ENCODE measurements at places on chromosomes 2 and 18. TPM values are rescaled to one million over a fixed set of nuclear protein-coding genes. Genes with fewer than 3 reads are reported as not detected.

Gene TEKT4
- not detected for total RNA-seq

Gene ITGAV
- total RNA-seq: 59.7 TPM

Gene OBSL1
- 140 TPM for total RNA-seq

Gene DTNA
- 16.1 TPM for total RNA-seq

Gene LIMS4
- 11.2 TPM for total RNA-seq

Gene PLA2R1
- total RNA-seq: 15.4 TPM

Gene SULT1C4
- not detected for total RNA-seq

Gene CCBE1
- 24.2 TPM for total RNA-seq

Gene BCL2
- total RNA-seq: 4.1 TPM

Gene PSMA8
- not detected for total RNA-seq

Gene DHRS9
- total RNA-seq: 51.2 TPM

Gene HJURP
- 4.9 TPM for total RNA-seq

Gene DNAH7
- 0.35 TPM for total RNA-seq

Gene SPDYA
- total RNA-seq: not detected

Gene CNDP2
- total RNA-seq: 48.2 TPM

Gene CLEC4F
- total RNA-seq: not detected

Gene PLCL1
- total RNA-seq: 5.8 TPM

Gene DNAJC5G
- total RNA-seq: not detected

Gene SEPTIN10
- total RNA-seq: 63.4 TPM

Gene CD8B2
- total RNA-seq: not detected

Gene UGT1A7
- not detected for total RNA-seq

Gene CNDP1
- total RNA-seq: not detected

Gene ZNF519
- 0.47 TPM for total RNA-seq

Gene AP1S3
- total RNA-seq: 0.68 TPM

Gene TBR1
- total RNA-seq: not detected

Gene NT5DC4
- total RNA-seq: not detected

Gene SPATA3
- total RNA-seq: not detected

Gene FAM237A
- total RNA-seq: not detected

Gene TLX2
- not detected for total RNA-seq

Gene IL1RL2
- total RNA-seq: 1.7 TPM

Gene C2orf81
- 2.0 TPM for total RNA-seq

Gene SIGLEC15
- not detected for total RNA-seq

Gene MOCOS
- 3.2 TPM for total RNA-seq

Gene SERPINB10
- total RNA-seq: not detected

Gene TRIM54
- not detected for total RNA-seq

Gene GCG
- not detected for total RNA-seq

Gene BMP10
- total RNA-seq: not detected

Gene CCDC178
- total RNA-seq: not detected

Gene HRH4
- not detected for total RNA-seq

Gene DLX2
- total RNA-seq: not detected

Gene CHRNG
- not detected for total RNA-seq

Gene TTC31
- total RNA-seq: 15.4 TPM

Gene RGPD3
- total RNA-seq: 0.43 TPM

Gene DSG4
- total RNA-seq: not detected

Gene BUB1
- 1.6 TPM for total RNA-seq

Gene OTOS
- not detected for total RNA-seq

Gene TUBA4B
- total RNA-seq: not detected

Gene RFX8
- 0.12 TPM for total RNA-seq

Gene SMPD4
- total RNA-seq: 29.9 TPM

Gene CYP26B1
- total RNA-seq: 0.51 TPM

Gene RNASEH1
- 21.1 TPM for total RNA-seq

Gene AKAIN1
- not detected for total RNA-seq

Gene FBXO36
- 1.9 TPM for total RNA-seq

Gene RGPD4
- not detected for total RNA-seq

Gene ARHGAP15
- total RNA-seq: not detected

Gene LINC00305
- not detected for total RNA-seq

Gene RGPD8
- 3.9 TPM for total RNA-seq

Gene DSC1
- under 0.01 TPM for total RNA-seq
